ENCODE measurements at places on chromosomes 6 and 20. TPM values are rescaled to one million over a fixed set of nuclear protein-coding genes. Genes with fewer than 3 reads are reported as not detected.

DNA sequence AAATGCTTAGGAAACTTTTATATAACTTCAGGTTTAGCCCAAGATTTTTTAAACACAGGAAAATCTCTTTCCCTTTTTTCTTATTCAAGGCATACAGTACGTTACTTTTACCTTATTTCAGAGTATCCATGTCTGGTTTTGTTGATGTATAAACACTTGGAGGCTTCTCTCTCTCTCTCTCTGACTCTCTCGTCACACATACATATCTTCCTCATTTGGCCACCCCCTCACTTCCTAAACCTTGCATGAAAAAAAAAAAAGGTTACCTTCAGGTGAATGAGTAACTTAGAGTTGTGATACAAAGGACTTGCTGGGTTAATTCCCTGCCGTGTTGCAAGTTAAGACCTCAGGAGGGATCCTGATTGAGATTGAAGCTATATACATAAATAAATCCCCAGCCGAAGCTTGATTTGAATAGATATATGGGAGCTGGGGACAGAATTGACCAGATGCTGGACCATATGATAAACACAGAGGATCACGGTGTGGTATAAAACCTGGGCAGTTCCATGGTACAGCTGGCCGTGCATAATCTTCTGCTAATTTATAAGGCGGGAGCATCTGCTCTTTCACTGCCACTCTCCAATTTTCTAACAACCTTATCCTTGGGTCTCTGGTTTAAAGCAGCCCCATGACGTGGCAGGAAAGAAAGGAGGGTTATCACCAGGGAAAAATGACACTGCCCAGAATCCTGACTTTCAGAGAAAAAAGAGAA lies 55.1 kb upstream of the IL20RA start:
- H3K4me3 ChIP-seq = no peak overlapping the region
- no peak for DNase-seq
- no peak overlapping the region for H3K27ac ChIP-seq
- no peaks in the 10 kb centered on the region for H3K36me3 ChIP-seq

GRCh38 chr20:43393052-43393451 lies 64.6 kb upstream of the SRSF6 start:
- H3K27me3 ChIP-seq = no peaks in the 10 kb centered on the region
- H3K27ac ChIP-seq = no peak overlapping the region
- H3K4me1 ChIP-seq = no peaks in the 10 kb centered on the region
- no peak overlapping the region for H3K4me3 ChIP-seq
- H3K36me3 ChIP-seq = no peaks in the 10 kb centered on the region

- H3K27me3 ChIP-seq = no peaks in the 10 kb centered on the region
- no peaks in the 10 kb centered on the region for H3K4me1 ChIP-seq
- no peaks in the 10 kb centered on the region for H3K36me3 ChIP-seq
- H3K27ac ChIP-seq = no peak overlapping the region
- H3K4me3 ChIP-seq = no peak overlapping the region
Measured at GRCh38 chr20:64192406-64192805, 28.2 kb downstream of the MYT1 start.

- no peaks in the 10 kb centered on the region for H3K4me1 ChIP-seq
- DNase-seq = peak; percentile 33
- no peak overlapping the region for H3K4me3 ChIP-seq
- H3K27ac ChIP-seq = no peak overlapping the region
Measured at GRCh38 chr6:168214586-168215104, 104.9 kb downstream of the DACT2 start.

DNA sequence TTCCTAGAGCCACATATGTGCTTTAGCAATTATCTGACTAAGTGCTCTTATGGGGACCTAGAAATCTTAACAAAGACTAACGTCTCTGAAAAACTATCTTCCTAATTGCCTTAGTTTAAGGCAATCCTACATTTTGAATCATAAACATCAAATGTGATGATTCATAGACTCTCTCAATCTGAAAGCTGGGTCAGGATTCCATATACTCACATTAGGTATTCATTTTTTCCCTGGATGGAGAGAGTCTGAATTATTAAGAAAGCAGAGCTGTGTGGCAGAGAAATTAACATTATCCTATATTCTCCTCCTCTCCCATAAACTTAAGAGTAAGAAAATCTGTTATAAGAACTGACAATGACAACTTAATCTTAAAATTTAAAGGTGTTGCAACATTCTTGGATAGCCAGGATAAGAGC lies 1.6 kb upstream of the PRL start:
- H3K36me3 ChIP-seq = no peaks in the 10 kb centered on the region
- H3K27ac ChIP-seq = no peak overlapping the region
- DNase-seq = no peak
- H3K27me3 ChIP-seq = no peaks in the 10 kb centered on the region

DNA sequence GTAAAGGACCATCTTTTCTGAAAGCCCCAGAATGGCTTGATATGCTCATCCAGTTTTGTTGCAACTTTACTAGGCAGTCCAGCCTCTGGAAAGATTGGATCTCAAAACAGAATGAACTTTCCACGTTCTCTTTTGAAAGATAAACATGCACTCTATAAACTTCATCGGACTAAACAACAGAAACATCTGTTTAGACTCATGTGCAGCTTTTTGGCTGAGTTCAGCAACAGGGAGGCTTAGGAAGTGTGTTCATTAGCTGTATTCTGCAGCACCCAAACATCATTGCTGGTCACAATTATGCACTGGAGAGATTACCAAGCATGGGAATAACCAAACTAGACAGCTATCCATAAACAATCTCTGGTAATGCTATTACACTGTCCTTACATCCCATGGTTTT lies 180.5 kb downstream of the TENT5A start:
- DNase-seq = no peak
- H3K4me3 ChIP-seq = no peak overlapping the region
- no peaks in the 10 kb centered on the region for H3K27me3 ChIP-seq
- no peak overlapping the region for H3K27ac ChIP-seq

- no peaks in the 10 kb centered on the region for H3K4me1 ChIP-seq
- no peak overlapping the region for H3K27ac ChIP-seq
- no peak overlapping the region for H3K4me3 ChIP-seq
- no peak for DNase-seq
Measured at GRCh38 chr6:40877362-40877761, 161.7 kb downstream of the UNC5CL start.

DNA sequence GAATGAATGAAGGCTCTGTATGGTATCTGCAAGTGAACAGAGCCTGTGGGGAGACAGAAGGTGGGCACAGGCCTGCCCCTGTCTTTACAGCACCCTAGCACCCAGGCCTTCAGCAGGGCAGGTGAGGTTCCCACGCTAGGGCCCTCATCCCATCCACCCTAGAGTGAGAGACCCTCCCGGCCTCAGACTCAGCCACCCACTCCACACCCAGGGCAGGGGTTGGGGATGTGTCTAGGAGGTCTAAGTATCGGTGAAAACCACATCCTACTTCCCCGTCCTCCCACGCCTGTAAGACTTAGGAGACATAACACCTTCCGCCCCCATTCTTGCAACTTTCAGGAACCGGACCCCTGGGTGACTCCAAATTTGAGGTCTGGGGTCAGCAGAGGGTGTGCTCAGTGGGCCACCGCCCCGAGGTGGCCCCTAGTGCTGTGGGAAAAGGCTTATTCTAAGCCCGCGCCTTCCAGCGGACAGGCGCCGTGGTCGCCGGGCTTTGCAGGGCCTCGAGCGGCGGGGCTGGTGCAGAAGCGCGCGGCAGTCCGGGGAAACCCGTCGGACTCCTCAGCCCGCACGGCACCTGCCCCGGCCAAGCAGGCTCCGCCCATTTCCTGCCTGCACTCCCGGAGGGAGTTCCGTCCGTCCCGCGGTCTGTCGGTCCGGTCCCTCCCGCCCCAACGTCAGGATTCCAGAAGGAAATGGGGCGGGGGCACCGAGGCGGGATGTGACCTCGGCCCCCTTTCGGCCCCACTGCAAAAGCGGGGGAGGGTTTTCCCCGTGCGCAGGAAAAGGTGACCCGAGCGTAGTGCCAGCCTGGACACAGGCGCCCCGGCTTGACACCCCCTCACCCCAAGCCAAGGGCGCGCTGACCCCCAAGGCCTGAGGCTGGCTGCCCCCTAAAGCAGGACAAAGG lies 868 bp downstream of the SAMD10 start:
- no peaks in the 10 kb centered on the region for H3K27me3 ChIP-seq
- H3K4me3 ChIP-seq = no peak overlapping the region
- H3K27ac ChIP-seq = peak overlapping the region; percentile 54
- peaks cover 3% of the 10 kb centered on the region for H3K36me3 ChIP-seq

GRCh38 chr6:64665137-64665536 lies 1029.5 kb downstream of the PHF3 start:
- H3K36me3 ChIP-seq = no peaks in the 10 kb centered on the region
- H3K27me3 ChIP-seq = no peaks in the 10 kb centered on the region
- H3K4me1 ChIP-seq = no peaks in the 10 kb centered on the region
- no peak overlapping the region for H3K27ac ChIP-seq

GRCh38 chr20:25239387-25240370 lies 8.2 kb upstream of the PYGB start:
- peaks cover 3% of the 10 kb centered on the region for H3K4me1 ChIP-seq
- no peaks in the 10 kb centered on the region for H3K27me3 ChIP-seq
- no peak overlapping the region for H3K27ac ChIP-seq
- no peaks in the 10 kb centered on the region for H3K36me3 ChIP-seq
- no peak overlapping the region for H3K4me3 ChIP-seq

DNA sequence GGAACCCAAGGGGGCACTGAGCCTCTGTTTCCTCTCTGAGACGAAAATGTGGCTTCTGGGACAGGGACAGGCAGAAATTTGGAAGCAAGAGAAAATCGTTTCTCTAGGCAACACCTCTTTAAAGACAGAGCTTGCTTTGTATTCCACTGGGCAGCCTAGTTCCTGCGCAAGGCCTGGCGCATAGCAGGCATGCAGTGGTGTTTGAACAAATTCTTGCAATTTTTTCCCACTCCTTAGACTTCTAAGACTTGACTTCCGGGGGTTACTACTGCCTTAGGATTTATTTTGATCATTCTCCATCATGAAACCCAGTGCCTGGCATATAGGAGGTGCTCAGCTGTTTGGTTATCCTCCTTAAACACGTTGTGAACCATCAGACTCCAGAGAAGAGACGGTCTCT lies 249.0 kb upstream of the KCNG1 start:
- H3K36me3 ChIP-seq = no peaks in the 10 kb centered on the region
- H3K27ac ChIP-seq = no peak overlapping the region
- no peak overlapping the region for H3K4me3 ChIP-seq

DNA sequence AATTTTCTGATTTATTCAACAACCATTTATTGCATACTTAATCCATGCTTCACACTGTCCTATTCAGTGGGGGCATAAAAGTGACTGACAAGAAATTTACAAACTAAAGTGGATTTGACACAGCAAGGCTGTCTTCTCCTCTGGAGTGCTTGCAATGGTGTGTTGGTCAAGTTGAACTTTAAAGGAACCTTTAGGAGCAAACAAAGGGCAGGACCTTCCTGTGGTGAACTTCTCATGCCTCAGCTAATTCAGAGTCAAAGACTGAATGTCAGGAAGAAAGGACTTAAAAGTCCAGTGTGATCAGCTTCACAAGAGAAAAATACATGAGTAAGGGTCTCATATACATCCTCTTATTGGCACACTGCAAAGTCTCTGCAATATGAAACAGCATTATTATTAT lies 60.8 kb upstream of the TENT5A start:
- H3K36me3 ChIP-seq = no peaks in the 10 kb centered on the region
- H3K4me3 ChIP-seq = no peak overlapping the region
- H3K4me1 ChIP-seq = no peaks in the 10 kb centered on the region
- no peaks in the 10 kb centered on the region for H3K27me3 ChIP-seq
- H3K27ac ChIP-seq = no peak overlapping the region

GRCh38 chr6:1864496-1864895 lies 254.8 kb downstream of the FOXC1 start:
- no peaks in the 10 kb centered on the region for H3K27me3 ChIP-seq
- H3K27ac ChIP-seq = no peak overlapping the region
- no peak for DNase-seq
- H3K4me1 ChIP-seq = peaks cover 3% of the 10 kb centered on the region
- H3K36me3 ChIP-seq = no peaks in the 10 kb centered on the region

GRCh38 chr6:21666201-21666691 lies 72.7 kb downstream of the SOX4 start:
- DNase-seq = peak; percentile 76
- H3K4me3 ChIP-seq = peak overlapping the region; percentile 60
- H3K36me3 ChIP-seq = no peaks in the 10 kb centered on the region
- H3K27me3 ChIP-seq = no peaks in the 10 kb centered on the region

GRCh38 chr20:37376324-37376723 lies 30.4 kb downstream of the SRC start:
- H3K4me1 ChIP-seq = no peaks in the 10 kb centered on the region
- no peak for DNase-seq
- H3K27me3 ChIP-seq = no peaks in the 10 kb centered on the region
- no peak overlapping the region for H3K27ac ChIP-seq
- H3K36me3 ChIP-seq = peaks cover 2% of the 10 kb centered on the region

DNA sequence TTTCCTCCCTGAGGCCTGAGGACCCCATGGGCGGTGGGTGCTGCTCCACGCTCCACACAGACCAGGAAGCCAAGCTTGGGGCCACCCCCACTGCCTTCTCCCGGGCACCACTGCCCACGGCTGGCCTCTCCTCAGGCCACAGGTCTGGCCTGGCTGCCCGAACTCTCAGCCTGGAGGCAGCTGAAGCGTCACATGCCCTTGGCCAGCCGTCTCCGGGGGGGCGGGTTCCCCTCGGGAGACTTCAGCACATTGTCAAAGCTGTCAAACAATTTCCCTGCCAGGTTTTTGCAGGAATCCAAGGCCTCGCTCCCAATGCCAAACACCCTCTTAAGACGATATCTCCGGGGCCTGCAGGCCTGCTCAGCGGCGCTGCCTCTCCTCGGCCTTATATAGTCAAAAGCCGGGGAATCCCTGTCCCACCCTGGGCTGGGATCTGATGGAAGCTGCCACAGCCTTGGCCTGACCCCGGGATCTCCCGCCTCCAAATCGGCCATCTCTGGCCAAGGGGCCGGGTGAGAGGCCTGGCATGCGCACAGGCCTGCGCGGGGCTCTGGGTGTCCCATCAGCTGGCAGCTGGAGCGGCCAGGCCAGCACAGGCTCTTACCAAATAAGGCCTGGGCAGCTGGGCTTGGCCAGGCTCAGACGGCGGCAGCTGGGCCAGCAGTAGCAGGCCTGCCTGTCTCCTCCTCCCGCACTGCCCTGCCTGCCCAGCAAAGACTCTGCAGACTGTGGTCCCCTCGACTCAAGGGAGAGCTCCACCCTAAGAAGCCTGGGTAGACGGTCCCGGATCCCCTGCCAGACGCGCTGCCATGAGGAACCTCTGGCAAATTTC lies 49.7 kb downstream of the RBM38 start:
- no peaks in the 10 kb centered on the region for H3K27me3 ChIP-seq
- no peak overlapping the region for H3K4me3 ChIP-seq
- H3K36me3 ChIP-seq = no peaks in the 10 kb centered on the region
- H3K4me1 ChIP-seq = no peaks in the 10 kb centered on the region

GRCh38 chr6:93735099-93735498 lies 315.7 kb upstream of the EPHA7 start:
- H3K27me3 ChIP-seq = no peaks in the 10 kb centered on the region
- H3K4me3 ChIP-seq = no peak overlapping the region
- no peaks in the 10 kb centered on the region for H3K4me1 ChIP-seq
- no peak overlapping the region for H3K27ac ChIP-seq
- no peak for DNase-seq
- H3K36me3 ChIP-seq = no peaks in the 10 kb centered on the region

GRCh38 chr20:10714236-10714975 lies 40.6 kb upstream of the JAG1 start:
- no peaks in the 10 kb centered on the region for H3K36me3 ChIP-seq
- H3K27ac ChIP-seq = no peak overlapping the region

Gene HRH3
- not detected for polyA plus RNA-seq

Gene OR2H2
- not detected for polyA plus RNA-seq

Gene TMEM239
- polyA plus RNA-seq = not detected

Gene RGL2
- 56.2 TPM for polyA plus RNA-seq

Gene LY6G6D
- not detected for polyA plus RNA-seq

Gene BPHL
- polyA plus RNA-seq = 94.1 TPM

Gene NUS1
- polyA plus RNA-seq = 21.4 TPM

Gene SLC22A2
- polyA plus RNA-seq = 73.7 TPM

Gene GPX5
- polyA plus RNA-seq = not detected

Gene TPBG
- polyA plus RNA-seq = 5.8 TPM
